GM13977 (cell line): ENCODE measurements at places on chromosomes 6 and 20.

DNA sequence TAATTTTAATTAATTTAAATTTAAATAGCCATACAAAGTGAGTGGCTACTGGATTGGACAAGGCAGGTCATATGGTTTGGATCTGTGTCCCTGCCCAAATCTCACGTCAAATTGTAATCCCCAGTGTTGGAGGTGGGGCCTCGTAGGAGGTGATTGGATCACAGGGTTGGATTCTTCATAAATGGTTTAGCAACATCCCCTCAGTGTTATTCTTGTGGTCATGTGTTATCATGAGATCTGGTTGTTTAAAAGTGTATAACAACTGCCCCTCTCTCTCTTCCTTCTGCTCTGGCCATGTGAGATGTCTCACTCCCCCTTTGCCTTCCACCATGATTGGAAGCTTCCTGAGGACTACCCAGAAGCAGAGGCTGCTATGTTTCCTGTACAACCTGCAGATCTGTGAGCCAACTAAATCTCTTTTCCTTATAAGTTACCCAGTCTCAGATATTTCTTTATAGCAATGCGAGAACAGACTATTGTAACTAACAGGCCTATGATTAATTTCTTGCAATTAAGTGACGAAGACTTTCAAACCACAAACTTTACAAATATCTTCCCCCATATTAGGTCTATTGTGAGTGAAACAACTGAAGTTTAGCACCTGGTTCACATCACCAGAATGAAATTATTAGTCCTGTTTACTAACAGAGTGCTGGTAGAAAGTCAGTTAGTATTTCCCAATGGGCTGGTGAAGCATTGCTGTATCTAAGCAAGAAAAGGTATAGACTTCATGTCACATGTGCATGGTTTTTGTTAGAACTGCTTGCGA is 60.0 kb upstream of the TNFAIP3 start:
- DNase-seq: no peak

- DNase-seq: no peak
Measured at GRCh38 chr6:138722425-138723371, 50.9 kb upstream of the CCDC28A start.

DNA sequence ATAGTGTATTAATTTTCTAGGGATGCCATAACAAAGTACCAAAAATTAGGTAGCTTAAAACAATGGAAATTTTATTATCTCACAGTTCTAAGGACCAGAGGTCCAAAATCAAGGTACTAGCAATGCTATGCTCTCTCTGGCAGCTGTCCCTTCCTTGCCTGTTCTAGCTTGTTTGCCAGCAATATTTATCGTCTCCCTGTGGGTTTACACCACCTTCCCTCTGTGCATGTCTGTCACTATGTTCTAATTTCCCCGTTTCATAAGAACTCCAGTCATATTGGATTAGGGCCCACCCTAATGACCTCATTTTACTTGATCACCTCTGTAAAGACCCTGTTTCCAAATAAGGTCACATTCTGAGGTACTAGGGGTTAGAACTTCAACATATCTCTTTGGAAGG is 217.2 kb downstream of the IBTK start:
- no peak for DNase-seq

DNA sequence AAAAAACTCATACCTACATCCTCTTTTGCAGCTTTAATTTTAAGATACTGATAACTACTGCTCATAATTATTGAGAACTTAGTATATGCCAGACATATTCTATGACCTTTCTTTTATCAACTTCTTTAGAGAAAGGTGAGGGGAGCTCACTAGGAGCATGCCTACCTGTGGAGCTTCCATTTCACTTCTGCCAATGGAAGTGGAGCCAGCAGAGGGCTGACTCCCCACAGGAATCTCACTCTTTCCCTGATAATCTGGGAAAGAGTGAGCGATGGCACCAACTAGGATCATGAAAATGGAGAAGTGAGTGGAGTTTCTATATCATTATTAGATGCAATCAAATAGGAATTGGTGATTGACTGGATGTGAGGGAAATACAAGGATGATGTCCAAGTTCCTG is 484.9 kb downstream of the LMBRD1 start:
- no peak for DNase-seq

DNA sequence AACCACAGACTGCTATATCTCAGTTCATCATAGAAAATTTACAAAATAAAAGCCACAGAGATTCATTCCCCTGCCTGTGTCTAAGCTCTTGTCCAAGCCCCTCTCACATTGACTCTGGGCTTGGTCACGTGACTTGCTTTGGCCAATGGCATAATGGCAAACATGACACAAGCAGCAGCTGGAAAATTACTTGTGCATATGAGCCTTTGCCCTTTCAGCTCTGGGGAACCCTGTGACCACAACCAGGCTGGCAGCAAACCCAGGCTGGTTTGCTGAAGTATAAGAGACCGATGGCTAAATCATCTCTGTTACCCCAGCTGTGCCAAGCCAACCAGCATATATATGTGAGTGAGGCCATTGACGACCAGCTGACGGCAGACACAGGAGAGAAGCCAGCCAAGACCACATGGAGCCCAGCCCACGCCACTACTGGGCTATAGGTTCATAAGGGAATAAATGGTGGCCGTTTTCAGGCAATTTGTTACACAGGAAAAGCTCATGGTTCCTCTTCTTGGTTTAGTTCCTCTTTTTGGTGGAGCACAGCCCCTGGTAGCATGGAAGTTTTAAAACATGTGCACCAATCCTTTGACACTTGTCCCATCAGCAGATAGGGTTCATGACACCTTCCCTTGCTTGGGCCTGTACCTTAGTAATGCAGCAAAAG is 31.8 kb upstream of the RSPO4 start:
- DNase-seq: no peak

- no peak for DNase-seq
Measured at GRCh38 chr6:37078814-37079213, 73.4 kb downstream of the FGD2 start.

GRCh38 chr6:128463942-128464341 is 56.5 kb downstream of the PTPRK start:
- no peak for DNase-seq
